Fibroblast of skin of left quadriceps (primary cell): ENCODE measurements at places on chromosomes 3 and 15.

DNA sequence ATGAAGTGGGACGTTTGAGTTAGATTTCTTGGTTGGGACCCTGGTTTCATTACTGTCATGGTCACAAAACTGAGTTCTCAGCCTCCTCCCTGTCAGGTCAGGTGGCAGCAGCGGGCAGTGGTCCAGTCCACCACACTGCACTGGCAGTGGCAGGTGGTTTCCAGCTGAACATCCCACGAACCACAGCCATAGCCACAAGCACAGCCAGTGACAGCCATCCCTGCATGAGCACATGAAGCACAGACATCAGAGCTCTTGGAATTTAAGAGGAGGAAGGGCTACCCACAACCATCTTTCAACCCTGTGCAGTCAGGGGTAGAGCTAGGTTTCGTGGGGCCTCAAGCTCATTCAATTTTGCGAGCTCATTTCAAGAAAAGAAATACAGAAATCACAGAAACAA lies 1.5 kb downstream of the RETNLB start:
- DNase-seq: no peak

- peak; percentile 62 for DNase-seq
These were observed 76.0 kb upstream of the NECTIN3 start for GRCh38 chr3:110995461-110996231.

DNA sequence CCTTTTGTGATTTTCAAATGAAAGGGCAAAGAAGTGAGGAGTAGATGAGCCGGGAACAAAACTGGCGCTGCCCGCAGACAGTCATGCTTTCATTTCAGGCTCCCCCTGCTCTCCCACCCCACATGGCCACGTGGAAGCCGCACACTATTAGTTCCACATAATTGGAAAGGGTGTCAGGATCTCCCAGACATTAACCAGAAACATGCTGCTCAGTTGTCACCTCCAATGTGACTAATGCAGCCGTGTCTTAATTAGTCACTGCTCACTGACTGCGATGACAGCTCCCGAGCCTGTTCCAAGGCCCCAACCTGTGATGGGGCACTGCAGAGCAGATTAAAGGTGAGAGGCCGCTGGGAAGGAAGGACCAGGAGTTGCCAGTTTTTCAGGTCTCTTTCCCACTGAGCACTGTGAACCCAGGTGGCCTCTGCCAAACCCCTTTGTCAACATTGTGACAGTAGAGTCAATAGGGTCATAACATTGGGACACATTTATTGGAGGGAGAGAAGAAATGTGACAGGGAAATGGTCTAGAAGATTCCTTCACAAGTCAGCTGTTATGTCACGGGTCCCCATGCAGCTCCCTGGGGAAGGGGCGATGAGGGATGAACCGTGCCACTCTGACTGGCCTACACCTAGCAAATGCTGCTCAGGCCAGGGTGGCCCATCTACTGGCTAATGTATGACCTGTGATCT lies 38.6 kb upstream of the SFMBT1 start:
- peak; percentile 4 for DNase-seq

GRCh38 chr3:101065962-101066361 lies 72.7 kb upstream of the ABI3BP start:
- DNase-seq: peak; percentile 79

DNA sequence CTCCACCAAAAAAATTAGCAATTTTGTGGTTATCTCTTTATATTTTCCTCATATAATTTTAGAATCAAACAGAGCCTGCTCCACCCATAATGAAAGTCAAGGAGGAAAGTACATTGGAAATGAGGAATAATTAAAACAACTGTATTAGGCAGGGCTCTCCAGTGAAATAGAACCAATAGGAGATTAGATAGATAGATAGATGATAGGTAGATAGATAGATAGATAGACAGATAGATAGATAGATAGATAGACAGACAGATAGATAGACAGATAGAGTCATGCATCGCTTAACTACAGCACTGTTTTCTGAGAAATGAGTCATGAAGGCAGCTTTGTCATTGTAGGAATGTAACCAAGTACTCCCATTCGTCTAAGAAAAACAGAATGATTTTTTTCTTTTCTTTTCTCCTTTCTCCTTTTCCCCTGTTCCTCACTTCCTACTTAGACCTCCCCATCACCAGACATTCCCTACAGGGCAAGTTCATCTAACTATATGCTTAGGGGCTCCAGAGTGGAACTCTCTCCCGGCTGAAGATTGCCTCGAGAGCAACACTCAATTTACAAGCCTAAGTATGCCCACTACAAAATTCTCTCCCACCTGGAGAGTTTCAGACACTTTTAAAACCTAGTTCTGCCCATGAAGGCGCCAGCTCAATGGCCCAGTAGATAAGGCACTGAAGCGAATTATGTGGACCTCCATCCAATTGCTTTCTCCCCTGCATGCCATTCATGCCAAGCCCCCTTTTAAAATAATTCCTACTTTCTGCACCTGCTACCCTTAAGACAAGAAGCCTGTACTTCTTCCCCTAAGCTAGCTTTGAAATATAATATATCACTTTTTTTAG lies 53.3 kb upstream of the LIPC start:
- no peak for DNase-seq

GRCh38 chr15:33375236-33375635 lies 64.5 kb downstream of the RYR3 start:
- no peak for DNase-seq

DNA sequence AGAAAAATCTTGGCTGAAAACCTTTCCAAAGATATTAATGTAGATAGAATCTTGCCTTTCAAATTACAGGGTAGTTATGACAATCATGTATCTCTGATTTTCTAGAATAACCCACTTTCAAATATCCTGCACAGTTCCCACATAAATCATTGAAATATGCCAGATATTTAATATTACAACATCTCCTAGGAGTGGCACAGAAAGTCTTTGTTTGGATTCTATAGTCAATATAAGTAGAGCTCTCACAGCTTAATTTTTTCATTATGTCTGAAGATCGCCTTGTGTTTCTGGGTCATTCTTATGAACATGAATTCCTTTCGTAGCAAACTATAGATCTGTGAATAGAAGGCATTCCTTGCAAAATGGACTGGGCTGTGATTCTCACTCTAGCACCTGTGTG lies 5.0 kb downstream of the RARB start:
- DNase-seq: no peak

DNA sequence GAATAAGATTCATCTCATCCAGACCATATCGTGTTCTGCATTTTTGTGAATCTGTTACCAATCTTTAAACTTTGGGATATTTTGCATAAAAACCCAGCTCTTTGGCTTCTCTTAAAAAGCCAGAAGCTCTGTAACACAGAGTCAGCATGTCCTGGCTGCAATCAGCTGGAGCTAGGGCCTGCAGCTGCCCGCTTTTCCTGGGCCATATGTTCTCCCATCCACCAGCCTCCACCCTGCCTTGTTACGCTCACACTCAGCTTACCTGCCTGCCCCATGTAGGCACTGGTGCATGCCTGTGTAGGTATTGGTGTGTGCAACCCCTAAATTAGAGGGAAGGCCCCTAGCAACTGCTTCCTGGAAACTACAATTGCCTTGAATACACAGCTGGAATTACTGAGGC lies 48.2 kb downstream of the CRYGS start:
- DNase-seq: no peak

DNA sequence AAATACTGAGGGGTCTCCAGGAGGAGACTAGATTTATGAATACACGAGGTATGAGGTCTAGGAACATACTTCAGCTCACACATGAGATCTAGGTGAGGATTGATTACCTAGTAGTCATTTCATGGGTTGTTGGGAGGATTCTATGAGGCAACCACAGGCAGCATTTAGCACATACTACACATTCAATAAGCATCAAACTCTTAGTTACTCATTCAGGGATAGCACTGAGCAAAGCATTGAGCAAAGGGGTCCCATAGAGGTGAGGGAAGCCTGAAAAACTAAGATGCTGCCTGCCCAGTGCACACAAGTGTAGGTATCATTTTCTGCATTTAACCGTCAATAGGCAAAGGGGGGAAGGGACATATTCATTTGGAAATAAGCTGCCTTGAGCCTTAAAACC lies 4.5 kb downstream of the CCR5 start:
- no peak for DNase-seq

GRCh38 chr3:171556574-171557145 lies 96.5 kb upstream of the TNIK start:
- DNase-seq: no peak

- DNase-seq: no peak
These were observed 44.8 kb upstream of the ATP2C1 start for GRCh38 chr3:130849091-130849552.

DNA sequence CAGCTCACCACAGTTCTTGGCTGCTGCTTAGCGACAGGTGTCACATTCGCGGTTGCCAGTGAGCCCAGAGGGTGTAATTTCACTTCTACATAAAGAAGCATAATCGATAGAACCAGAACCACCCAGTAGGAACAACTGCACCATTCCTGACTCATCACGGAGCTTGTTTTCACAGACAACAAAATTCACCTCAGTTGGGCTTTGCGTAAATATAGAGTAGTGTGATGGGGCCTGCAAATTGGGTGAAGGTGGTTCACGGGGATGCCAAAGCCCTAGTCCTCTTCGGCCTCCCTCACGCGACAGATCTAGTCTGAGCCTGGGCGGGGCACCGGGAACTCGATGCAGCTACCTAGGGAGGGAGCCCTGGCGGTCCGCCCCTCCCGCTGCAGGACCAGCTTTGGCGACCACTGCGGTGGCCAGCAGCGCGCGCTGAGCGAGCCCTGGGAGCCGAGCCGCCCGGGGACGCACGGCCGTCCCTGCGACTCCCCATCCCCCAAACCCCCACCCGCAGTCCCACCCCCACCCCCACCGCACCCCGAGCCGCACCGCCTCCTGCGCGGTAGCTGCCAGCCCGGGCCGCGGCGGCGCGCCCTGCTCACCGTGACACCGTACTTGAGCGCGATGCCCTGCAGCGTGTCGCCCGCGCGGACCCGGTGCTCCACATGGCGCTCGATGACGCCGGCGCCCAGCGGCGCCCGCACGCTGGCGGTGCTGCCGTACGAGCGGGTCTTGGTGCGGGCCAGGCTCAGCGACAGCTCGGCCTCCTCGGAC lies 519 bp downstream of the LYSMD2 start:
- no peak for DNase-seq

DNA sequence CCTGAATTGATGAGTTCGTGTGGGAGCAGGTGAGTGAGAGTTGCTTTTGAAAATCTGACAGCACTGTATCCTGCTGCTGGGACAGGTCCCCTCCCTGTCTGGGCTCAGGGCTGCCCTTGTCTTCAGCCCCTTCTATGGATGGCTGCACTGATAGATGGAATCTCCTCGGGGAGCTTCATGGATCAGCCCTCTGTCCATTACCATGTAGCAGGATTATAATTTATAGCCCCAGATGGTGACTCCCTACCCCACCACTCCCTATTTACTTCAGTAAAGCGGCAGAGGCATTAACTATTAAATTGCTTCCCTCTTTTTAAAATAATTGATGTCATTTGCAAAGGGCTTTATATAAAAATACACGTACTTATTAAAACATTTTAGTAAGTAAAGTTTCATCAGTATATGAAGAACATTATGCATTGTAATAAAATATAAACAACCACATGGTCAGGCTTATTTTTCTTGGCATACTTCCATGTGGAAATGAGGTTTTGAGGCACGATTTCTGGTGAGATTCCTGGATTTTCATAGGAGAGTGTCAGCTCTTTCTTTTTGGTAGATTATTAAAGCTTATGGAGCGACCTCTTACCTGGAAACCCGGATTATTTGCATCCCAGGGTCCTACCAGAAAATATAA lies 38.5 kb downstream of the MAP3K13 start:
- DNase-seq: peak; percentile 10

GRCh38 chr3:14096742-14097141 lies 27.9 kb downstream of the CHCHD4 start:
- no peak for DNase-seq

DNA sequence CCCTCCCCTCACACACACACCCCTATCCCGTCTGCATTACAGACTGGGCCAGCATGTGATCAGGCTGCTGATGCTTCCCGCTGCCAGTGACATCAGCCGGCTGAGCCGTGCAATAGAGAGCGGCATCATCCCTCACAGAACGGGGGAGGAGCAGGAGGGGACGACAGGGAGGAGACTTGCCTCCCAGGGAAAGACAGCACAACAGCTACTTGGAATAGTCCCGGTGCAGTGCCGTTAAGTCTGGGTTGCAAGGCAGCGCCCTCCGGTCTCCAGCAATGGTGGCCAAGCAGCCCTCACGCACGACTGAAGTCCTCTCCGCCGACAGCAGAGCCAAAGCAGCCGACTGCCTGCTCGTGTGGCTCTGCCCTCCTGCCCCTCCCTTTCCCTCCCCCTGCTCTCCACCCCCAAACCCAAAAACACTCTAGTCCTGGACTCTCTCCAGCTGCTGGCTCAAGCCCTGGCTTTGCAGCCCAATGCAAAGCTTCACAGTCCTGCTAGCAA lies 31.5 kb upstream of the RPS17 start:
- peak; percentile 56 for DNase-seq

GRCh38 chr3:49358884-49359225 lies 702 bp upstream of the GPX1 start:
- DNase-seq: no peak

GRCh38 chr3:9400616-9401015 lies 3.2 kb downstream of the SETD5 start:
- no peak for DNase-seq
